Uterine smooth muscle cell (primary cell): ENCODE measurements at places on chromosomes 4 and X. TPM values are rescaled to one million over a fixed set of nuclear protein-coding genes. Genes with fewer than 3 reads are reported as not detected.

Gene SMPX
- total RNA-seq = not detected in 2 replicates

Gene DDX53
- total RNA-seq = not detected in 2 replicates

Gene RIBC1
- 0.66 and 0.75 TPM in 2 replicates for total RNA-seq

Gene ATP1B4
- not detected in 2 replicates for total RNA-seq

Gene XG
- 3.3 and 4.9 TPM in 2 replicates for total RNA-seq

Gene TMEM165
- total RNA-seq = 111 and 129 TPM in 2 replicates

Gene SGMS2
- 96.4 and 118 TPM in 2 replicates for total RNA-seq

Gene SERPINA7
- total RNA-seq = not detected in 2 replicates

Gene RBMXL3
- not detected in 2 replicates for total RNA-seq

Gene SPANXD
- not detected in 2 replicates for total RNA-seq

Gene AKAP4
- total RNA-seq = not detected in 2 replicates

Gene GASK1B
- 13.9 and 30.6 TPM in 2 replicates for total RNA-seq

Gene TMSB15A
- 3.2 and 8.7 TPM in 2 replicates for total RNA-seq

Gene TRIM60
- not detected in 2 replicates for total RNA-seq

Gene XAGE2
- not detected in 2 replicates for total RNA-seq

Gene NOX1
- total RNA-seq = not detected in 2 replicates

Gene TMEM144
- 4.6 and 5.5 TPM in 2 replicates for total RNA-seq

Gene ETDB
- total RNA-seq = not detected in 2 replicates

Gene ADRA2C
- total RNA-seq = 1.2 and 1.5 TPM in 2 replicates

Gene CLIC2
- total RNA-seq = 6.2 and 12.1 TPM in 2 replicates

Gene UCHL1
- total RNA-seq = 680 and 1,019 TPM in 2 replicates

Gene KLHL8
- 21.6 and 29.6 TPM in 2 replicates for total RNA-seq

Gene AFF2
- 0.22 and 0.37 TPM in 2 replicates for total RNA-seq

Gene ADGRG2
- total RNA-seq = under 0.01 TPM in 1 of 2 replicates, not detected in the other

Gene SPATA4
- total RNA-seq = 0.37 and 0.44 TPM in 2 replicates

Gene ARL9
- under 0.01 and 0.44 TPM in 2 replicates for total RNA-seq

Gene CTAG1B
- not detected in 2 replicates for total RNA-seq
